ENCODE measurements at places on chromosomes 7 and 10.

- DNase-seq: no peak
Measured at GRCh38 chr7:88758381-88759229, 895 bp upstream of the ZNF804B start.

DNA sequence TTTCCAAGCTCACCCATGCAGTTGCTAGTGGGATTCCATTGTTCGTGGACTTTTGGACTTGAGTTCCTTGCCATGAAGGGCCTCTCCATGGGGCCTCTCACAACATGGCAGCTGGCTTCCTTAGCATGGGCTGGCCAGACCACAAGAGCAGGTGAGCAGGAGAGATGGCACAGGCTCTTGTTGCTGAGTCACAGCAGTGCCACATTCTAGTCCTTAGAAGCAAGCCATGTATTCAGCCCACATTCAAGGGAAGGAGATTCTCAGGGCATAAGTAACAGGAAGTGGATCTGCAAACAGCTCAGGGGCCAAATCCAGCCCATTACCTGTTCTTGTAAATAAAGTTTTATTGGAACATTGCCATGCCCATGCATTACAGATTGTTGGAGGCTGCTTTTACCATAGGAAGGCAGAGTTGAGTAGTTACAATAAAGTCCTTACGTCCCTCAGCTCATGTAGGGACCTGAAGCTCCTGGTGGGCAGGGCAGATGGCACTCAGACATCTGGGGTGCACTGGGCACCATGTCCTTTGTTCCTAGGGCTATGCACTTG is 481.5 kb upstream of the FOXK1 start:
- no peak for DNase-seq

DNA sequence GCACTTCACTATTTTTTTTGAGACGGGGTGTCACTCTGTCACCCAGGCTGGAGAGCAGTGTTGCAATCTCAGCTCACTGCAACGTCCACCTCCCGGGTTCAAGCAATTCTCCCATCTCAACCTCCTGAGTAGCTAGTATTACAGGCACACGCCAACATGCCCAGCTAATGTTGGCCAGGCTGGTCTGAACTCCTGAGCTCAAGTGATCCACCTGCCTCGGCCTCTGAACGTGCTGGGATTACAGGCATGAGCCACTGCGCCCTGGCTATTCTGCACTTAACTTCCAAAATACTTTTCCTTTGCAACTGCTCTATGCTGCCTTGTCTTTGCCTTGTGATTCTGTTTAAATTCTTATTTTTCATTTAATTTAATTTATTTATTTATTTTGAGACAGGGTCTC is 67.0 kb upstream of the ZNF479 start:
- no peak for DNase-seq

DNA sequence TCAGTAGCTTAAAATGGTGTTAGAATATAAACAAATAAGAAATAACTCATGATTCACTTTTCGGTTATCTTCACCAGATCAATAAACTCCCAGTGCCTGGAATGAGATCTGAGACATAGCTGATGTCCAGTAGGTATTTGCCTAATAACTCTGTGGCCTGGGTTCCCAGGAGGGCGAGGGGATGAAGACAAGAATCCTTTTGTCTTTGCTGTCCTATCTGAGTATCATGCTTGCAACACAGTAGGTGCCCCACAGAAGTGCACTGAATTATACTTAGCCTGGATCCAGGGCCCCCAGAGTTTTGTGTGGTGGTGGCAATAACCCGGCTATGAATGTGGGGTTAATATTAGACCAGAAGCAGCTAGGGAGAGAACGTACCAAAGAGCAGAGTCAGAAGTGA is 350.1 kb upstream of the AOAH start:
- DNase-seq: no peak

GRCh38 chr7:46450425-46450824 is 529.4 kb upstream of the IGFBP3 start:
- no peak for DNase-seq

DNA sequence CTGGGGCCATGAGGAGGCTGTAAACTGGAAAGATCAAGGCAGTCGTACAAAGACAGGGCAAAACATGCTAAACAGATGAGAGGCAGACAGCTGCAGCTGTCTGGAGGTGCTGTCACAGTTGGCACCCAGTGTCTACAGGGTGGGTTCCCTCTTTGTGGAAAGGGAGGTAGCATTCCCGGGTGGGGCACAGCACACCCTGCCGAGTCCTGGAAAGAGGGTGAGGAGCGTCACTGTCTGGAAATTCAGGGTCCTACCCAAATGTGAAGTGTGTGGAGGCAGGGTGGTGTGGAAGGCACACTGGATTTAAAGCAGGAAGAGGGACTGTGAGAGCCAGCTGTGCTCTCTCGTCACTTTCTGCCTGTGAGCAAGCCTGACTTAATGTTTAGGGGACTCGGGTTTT is 356.2 kb downstream of the SDK1 start:
- DNase-seq: no peak

DNA sequence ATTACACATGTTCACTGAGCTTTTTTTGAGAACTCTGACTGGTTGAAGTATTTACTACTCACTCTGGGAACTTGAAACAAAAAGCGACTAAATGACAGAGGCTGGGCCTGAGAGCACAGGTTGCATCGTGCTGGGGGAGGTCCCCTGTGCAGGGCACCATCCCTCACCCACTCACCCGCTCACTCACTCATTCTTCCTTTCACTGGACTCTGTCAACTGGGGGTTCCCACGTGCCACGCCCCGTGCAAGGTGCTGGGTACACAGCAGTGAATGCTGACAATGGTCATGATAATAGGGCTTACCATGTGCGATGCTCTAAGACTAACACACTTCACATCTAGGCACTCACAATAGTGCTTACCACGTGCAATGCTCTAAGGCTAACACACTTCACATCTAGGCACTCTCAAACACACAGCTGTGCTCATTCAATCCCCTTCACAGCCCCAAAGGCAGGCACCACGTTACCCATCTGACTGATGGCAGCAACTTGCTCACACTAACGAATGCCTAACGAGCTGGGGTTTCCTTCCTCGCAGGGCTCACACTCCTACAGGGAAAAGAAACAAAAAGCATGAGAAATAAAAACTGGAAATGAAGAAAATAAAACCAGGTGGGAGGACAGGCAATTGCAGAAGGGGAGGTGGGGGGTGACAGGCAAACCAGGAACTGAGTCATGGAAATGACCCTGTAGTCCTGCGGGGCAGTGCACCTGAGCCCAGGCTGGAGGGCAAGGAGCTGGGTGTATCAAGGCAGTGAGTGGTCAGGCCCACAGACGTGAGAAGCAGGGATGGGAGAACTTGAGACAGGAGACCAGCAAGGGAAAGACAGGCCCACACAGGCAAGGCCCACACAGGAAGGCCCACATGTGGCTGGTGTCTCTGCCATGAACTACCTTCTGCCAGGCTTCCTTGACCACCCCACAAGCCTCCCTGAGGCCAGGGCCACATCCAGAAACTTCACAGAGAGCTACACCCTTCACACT is 147.0 kb upstream of the FAM20C start:
- DNase-seq: no peak

Measured in HFFc6 (cell line).